ENCODE measurements at places on chromosomes 3 and 15.

- DNase-seq: peak; percentile 20
These were observed 68.6 kb upstream of the TPRG1 start for GRCh38 chr3:189103208-189103607.

DNA sequence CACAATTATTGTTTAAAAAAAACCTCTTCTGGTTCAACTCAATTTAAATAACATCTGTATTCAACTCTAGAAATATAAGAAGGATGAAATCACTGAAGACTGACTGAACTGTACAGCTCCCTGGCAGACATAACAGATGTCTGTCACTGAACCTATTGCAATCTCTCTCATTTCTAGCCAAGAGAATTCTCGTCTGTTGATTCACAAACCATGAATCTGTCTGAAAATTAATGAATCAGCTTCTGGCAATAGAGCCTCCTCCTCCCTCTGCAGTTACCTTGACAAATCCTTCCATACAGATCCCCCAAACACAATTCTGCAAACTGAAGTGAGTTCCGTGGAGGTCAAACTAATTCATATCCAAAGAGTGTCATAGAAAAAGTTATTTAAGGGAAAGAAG, 561.4 kb downstream of the PYDC2 start:
- DNase-seq: peak; percentile 94

DNA sequence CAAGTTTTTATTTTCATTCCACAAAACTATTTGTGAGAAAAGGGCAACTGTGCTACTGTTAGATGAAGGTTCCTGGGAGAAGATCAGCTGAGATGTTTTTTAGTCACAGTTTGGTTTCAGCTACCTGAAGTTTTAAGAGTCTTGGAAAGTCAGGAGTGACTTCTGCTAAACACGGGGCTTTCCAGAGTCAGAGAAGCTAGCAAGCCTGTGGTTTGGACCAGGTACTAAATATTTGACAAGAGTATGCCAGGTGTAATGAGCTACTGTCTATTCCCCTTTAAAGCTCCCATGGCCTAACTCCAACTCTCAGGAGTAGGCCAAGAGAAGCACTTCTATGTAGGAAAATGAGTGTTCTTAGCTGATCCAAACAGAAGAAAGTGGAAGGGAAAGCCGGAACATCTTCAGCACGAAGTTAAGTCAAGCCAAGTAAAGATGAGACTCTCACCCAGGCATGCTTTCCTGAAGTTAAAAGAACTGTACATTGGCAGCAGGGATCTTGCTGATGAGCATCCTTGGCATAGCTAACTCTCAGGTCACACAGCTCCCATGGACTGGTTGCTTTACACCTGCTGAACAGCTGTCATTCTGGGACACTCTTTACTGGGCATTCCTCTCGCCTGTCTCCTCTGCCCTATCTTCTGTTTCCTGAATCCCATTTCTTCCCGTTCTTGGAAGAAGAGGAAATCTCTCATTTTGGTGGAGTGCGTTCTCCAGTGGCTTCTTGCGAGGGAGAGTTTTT, 22.5 kb downstream of the TM4SF18 start:
- DNase-seq: no peak

DNA sequence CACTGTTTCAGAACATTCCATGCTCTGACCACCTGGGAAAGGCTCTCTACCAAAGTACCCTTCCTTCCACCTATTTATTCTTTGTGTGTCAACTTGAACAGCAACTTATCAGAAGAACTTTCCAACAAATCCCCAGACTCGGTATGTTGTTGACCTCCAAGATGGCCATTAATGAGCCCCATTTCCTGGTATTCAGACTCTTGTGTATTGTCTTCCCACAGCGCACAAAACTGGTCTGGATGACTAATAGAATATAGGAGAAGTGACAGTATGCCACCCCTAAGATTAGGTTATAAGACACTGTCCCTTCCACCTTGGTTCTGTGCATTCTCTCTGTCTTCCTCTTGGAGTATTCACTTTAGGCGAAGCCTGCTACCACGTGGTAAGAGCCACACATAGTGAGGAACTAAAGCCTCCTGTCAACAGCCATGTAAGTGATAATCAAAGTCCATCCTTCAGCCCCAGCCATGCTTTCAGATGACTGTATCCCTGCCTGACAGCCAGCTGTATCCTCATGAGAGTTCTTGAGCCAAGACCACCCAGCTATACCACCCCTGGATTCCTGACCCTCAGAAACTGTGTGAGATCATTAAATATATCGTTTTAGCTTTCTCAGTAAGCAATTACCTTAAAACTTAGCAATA, 481.7 kb downstream of the MAGI1 start:
- no peak for DNase-seq

GRCh38 chr15:63080634-63081250, 38.2 kb downstream of the TPM1 start:
- DNase-seq: no peak

GRCh38 chr3:147129665-147130064, 276.7 kb downstream of the ZIC4 start:
- no peak for DNase-seq

DNA sequence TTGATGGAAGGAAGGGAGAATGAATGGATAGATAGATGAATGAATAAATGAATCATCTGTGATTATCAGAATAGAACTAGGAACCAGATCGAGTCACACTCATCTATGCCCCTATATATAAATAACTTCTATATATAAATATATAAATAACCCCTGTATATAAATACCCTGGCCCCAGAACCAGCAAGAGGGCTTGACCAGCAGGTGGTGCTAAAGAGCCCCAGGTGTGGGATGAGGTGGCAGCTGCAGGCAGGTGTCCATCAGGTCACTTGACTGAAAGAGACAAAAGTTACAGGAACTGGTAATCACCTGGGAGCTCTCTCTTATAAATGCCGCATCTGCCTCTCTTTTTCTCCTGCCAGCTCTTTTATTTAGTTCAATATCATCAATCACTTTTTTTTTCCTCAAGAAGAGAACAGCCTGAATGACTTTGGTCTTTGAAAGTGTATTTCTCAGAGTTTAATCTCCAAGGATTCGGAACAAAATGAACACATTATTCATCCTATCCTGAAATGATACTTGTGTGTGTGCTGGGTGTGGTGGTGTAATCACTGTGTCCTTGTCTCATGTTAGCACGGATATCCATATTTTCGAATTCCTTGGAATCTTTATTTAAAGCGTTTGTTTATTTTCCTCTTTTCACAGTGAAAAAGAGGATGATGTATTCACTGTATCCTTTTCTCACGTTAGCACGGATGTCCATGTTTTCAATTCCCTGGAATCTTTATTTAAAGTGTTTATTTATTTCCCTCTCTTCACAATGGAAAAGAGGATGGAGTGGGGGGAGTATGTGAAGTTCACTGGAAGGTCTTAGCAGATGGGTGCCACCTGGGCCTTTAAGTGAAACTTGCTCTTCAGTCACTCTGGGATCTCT, 35.4 kb upstream of the ATG7 start:
- peak; percentile 47 for DNase-seq

GRCh38 chr3:182913889-182914288, 66.4 kb downstream of the DCUN1D1 start:
- DNase-seq: no peak

- DNase-seq: no peak
These were observed 23.4 kb upstream of the SLC41A3 start for GRCh38 chr3:126107203-126107939.

GRCh38 chr3:4494895-4495264, 1.7 kb downstream of the ITPR1 start:
- no peak for DNase-seq

DNA sequence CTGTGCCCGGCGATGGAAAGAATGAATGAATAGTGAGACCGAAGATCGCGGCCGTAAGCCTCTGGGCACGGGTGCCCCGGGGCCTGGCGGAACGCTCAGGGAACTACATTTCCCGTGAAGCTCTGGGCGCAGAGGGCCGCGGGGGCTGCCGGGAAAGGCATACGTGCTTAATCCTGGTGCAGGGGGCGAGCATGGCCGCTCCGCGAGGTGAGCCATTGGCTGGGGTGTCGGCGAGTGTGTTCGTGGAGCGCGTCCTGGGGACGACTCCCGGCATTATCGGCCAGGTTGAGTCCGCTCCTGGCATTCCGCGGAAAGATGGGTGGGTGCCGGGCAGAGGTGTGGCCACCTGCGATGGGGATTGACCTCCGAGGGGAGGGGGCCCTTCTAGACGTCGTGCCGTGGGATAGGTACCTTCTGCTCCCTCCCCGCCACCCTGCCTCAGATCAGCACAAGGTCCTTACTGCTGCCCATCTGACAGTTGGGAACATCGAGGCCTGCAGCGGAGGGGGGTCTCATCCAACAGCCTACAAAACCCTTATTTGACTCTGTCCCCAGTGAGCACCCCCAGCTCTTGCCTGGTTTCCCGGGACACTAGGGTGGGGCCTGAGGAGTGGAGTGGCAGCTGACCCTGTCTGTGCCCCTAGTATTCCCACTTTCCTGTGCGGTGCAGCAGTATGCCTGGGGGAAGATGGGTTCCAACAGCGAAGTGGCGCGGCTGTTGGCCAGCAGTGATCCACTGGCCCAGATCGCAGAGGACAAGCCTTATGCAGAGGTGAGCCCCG, at the start of gene MPI:
Gene MPI, plus strand, starts transcription at position 160 of the 782 bp plus-strand sequence. Its CDS starts 32 bp downstream, at position 192.
- DNase-seq: peak; percentile 74

GRCh38 chr3:137304313-137305056, 346.7 kb downstream of the IL20RB start:
- DNase-seq: no peak

DNA sequence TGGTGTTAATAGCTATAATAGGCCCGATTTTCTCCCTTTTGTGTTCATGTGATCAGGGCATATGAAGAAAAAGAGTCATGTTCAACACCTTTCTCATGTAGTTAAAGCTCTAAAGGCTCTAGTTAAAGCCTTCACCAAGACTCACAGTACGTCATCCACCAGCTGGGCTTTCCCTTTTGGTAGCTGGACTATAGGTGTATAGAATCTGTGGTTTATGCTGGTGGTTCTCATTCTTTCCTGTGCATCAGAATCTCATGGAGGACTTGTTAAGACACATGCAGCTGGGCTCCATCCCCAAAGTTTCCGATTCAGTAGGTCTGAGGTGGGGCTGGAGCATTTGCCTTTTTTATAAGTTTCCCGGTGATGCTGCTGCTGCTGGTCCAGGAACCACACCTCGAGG, 31.0 kb downstream of the CFAP91 start:
- DNase-seq: no peak

DNA sequence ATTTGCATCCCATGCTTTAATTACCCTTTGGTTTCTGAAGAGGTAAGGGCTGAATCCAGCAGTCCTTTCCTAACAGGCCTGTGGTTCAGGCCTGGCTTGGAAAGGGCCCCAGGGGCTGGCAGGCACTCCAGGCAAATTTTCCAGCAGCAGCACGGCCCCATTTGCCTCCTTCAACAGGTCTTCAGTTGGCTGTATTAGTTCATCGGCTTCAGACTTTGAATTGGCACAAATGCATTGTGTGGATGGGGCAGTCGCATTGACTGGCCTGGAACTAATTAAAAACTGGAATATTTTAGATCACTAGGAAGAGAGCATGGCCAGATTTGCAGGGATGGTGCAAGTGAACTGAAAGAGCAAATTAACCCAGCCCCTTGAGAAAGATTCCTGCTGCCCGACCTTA, 207.8 kb upstream of the MCTP2 start:
- peak; percentile 72 for DNase-seq

GRCh38 chr3:17840126-17840525, 97.7 kb upstream of the TBC1D5 start:
- DNase-seq: no peak

- no peak for DNase-seq
These were observed 133.0 kb upstream of the PRR20G start for GRCh38 chr3:127420829-127421228.

DNA sequence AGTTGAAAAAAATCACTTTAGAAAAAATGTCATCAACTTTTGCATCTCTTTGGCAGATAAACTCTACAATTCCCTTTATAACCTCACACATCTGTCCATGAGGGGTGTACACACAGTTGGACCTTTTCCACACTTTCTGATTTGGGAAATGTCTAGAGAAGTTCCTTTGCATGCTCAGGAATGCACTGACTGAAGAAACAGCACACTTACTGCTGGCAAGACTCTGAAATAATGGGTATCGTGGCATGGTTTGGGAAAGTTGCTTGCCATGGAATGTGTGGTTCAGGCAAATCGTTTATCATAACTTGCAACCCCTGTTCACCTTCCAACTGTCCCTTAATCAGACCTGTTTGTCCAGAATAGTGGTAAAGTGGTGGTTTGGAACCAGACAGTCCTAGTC, 135.3 kb upstream of the TGFBR2 start:
- peak; percentile 88 for DNase-seq

DNA sequence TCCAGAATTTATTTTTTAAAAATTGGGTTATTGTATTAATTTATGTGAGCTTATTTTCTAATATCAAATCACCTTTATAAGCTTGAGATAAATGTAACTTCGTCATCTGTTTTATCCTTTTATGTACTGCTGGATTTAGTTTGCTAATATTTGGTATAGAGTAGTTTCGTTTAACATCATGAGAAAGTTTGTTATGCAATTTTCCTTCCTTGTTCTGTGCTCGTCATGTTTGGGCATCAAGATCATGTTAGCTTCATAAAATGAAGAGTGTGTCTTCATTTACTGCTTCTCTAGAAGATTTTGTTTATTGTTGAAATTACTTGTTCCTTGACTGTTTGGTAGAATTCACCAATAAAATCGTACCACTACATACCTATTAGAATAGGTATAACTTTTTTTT, 262.1 kb upstream of the SATB1 start:
- DNase-seq: no peak

DNA sequence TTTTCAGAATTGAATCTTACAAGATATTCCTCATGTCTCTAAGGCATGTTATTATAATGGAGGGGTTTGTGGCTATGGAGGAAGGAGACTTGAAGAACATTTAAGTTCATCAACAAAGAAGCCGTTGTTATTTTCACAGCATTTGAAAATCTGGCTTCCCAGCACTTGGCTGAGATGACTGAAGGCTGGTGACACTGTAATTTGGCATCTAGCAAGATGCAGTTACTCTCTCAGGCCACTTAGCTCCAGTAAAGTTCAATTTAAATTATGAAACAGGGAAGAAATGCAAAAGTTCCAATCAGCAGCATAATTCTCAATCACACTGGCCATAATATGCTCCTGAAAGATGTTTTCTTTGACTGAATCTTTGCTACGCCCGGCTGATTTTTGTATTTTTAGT, 139.4 kb upstream of the NUDT16 start:
- no peak for DNase-seq

- DNase-seq: peak; percentile 98
These were observed at the start of gene TRIM59 for GRCh38 chr3:160449636-160450598. Gene TRIM59, minus strand, starts transcription at chr3:160449786. Its CDS starts 10,603 bp downstream, at chr3:160439183.

DNA sequence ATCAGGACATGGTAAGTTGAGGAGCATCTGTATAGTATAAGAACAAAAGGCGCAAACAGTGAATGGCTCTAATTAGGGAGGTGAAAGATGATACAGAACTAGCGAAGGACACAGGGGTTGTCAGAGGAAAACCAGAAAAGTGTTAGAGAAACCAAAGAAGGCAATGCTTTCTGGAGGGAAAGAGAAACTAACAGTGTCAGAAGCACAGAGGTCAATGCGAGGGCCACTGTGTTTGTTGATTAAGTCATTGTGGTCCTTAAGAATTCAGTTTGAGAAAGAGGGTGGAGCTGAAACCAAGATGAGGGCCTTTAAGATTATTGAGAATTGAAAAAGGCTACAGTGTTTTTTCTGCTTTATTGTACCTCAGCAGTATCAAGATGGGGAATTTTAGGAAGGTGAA, 28.8 kb downstream of the ATG7 start:
- no peak for DNase-seq

GRCh38 chr3:46944191-46944590, 32.4 kb downstream of the CCDC12 start:
- no peak for DNase-seq
